Osteoblast (primary cell): ENCODE measurements at places on chromosomes 6 and 20. TPM values are rescaled to one million over a fixed set of nuclear protein-coding genes. Genes with fewer than 3 reads are reported as not detected.
A peak's percentile ranks its signal among the peaks of the same experiment; 100 is the strongest.

GRCh38 chr20:6530779-6531315 is 236.6 kb upstream of the BMP2 start:
- peaks cover 28% of the 10 kb centered on the region for H3K27me3 ChIP-seq
- no peak overlapping the region for H3K4me3 ChIP-seq
- H3K4me1 ChIP-seq: peaks cover 13% of the 10 kb centered on the region
- H3K27ac ChIP-seq: no peak overlapping the region
- H3K36me3 ChIP-seq: no peaks in the 10 kb centered on the region

GRCh38 chr6:64715624-64716023 is 991.4 kb downstream of the EYS start:
- no peaks in the 10 kb centered on the region for H3K27me3 ChIP-seq
- H3K27ac ChIP-seq: no peak overlapping the region
- no peak overlapping the region for H3K4me3 ChIP-seq
- no peaks in the 10 kb centered on the region for H3K36me3 ChIP-seq
- DNase-seq: no peak
- H3K4me1 ChIP-seq: no peaks in the 10 kb centered on the region

GRCh38 chr6:160455081-160455480 is 106.9 kb downstream of the SLC22A3 start:
- H3K27me3 ChIP-seq: no peaks in the 10 kb centered on the region
- no peak overlapping the region for H3K27ac ChIP-seq
- DNase-seq: peak; percentile 1
- H3K4me1 ChIP-seq: peaks cover 11% of the 10 kb centered on the region
- no peaks in the 10 kb centered on the region for H3K36me3 ChIP-seq

GRCh38 chr20:19770375-19770774 is 12.3 kb downstream of the RIN2 start:
- H3K36me3 ChIP-seq: no peaks in the 10 kb centered on the region
- DNase-seq: no peak
- no peak overlapping the region for H3K27ac ChIP-seq
- no peak overlapping the region for H3K4me3 ChIP-seq
- H3K4me1 ChIP-seq: peaks cover 2% of the 10 kb centered on the region

DNA sequence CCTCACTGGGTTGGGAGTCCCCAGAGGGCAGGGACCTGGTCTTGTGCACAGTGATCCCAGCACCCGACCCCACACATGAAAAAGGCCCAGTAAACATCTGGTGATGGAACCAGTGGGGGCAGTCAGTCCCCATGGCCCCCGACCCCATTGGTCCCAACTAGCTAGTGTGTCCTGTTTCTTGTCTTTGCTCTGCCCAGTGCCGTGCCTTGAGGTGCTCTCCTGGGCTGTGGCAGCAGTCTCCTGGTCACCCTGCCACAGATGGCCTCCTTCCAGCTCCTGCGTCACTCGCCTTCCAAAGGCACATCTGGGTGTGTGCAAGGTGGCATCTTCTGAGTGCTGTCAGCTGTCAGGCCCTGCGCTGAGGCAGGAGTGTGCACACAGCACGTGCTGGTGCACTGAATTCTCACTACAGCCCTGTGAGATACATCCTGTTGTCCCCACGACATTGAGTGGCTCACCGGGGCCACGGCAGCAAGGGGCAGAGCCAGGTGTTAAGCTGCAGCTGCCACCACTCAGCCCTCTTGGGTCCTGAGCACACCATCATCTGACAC is 3.9 kb downstream of the NPEPL1 start:
- DNase-seq: peak; percentile 81
- H3K27me3 ChIP-seq: no peaks in the 10 kb centered on the region
- no peak overlapping the region for H3K27ac ChIP-seq
- H3K36me3 ChIP-seq: peaks cover 23% of the 10 kb centered on the region
- H3K4me1 ChIP-seq: peaks cover 6% of the 10 kb centered on the region

Gene NHLRC1
- total RNA-seq: 2.4 and 2.9 TPM in 2 replicates

Gene GSTA2
- total RNA-seq: not detected in 2 replicates

Gene MCM8
- total RNA-seq: 3.3 and 3.5 TPM in 2 replicates

Gene TP53INP2
- 7.7 and 8.0 TPM in 2 replicates for total RNA-seq

Gene SMPDL3A
- 22.7 and 23.5 TPM in 2 replicates for total RNA-seq

DNA sequence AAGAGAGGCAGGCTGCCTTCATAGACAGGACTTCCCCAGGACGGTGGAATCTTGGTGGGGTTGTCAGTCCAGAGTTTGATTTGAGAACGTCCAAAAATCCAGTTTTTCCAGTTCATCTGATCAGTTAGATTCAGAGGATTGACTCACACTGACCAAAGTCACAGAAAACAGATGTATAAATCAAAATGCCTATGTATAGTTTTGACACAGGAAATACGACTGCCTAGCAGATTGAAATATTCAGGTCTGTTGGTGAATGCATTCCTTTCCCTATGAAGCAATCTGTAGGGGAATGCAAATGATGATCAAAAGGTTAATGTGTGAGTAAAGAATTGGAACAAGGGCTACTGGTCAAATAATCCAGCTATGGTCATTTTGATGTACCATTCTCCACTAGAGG is 29.7 kb upstream of the GFOD1 start:
- H3K27ac ChIP-seq: no peak overlapping the region
- H3K27me3 ChIP-seq: no peaks in the 10 kb centered on the region
- no peak for DNase-seq
- H3K4me3 ChIP-seq: no peak overlapping the region
- H3K36me3 ChIP-seq: no peaks in the 10 kb centered on the region

DNA sequence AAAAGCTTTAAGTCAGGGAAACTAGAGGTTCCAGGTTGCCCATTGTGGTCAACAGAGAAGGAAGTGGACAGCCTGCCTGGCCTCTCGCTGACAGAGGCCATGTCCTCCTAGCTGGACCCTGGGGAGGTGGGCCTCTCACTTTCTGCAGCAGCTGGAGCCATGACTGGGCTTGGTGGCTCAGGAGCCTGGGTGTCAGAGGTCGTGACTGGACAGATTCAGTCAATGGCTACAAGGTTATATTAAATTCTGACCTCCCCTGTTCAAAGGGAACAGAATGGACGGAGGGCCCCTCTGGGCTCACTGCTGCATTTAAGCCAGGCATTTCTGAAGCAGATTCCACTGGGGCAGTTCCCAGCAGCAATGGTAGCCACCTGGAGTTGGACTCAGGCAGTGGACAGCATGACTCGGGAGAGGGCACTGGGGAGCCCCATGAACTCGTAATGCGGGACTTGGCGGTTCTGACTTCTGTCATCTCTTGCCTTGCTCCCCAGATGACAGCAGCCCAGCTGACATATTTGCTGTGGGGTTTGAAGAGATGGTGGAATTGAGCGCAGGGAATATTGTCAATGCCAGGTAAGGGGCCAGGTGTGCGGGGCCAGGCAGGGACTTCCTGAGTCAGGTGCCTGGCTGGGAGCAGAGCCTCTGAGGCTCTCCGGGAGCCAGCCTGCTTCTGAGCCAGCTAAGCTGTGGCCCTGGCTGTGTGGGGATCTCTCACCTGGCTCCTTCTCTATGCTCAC is 86.7 kb downstream of the SYNJ2 start:
- peaks cover 30% of the 10 kb centered on the region for H3K4me1 ChIP-seq
- no peak overlapping the region for H3K4me3 ChIP-seq
- H3K36me3 ChIP-seq: peaks cover 90% of the 10 kb centered on the region
- peak; percentile 42 for DNase-seq
- H3K27ac ChIP-seq: peak overlapping the region; percentile 97
- H3K27me3 ChIP-seq: no peaks in the 10 kb centered on the region
